Renal cortical epithelial cell (primary cell): ENCODE measurements at places on chromosomes 3 and 15. TPM values are rescaled to one million over a fixed set of nuclear protein-coding genes. Genes with fewer than 3 reads are reported as not detected.
A peak's percentile ranks its signal among the peaks of the same experiment; 100 is the strongest.

GRCh38 chr3:39651993-39652739, 157.2 kb upstream of the MYRIP start:
- DNase-seq, result no peak

ARL14 gene
- 0.35 and 0.87 TPM in 2 replicates for total RNA-seq

DNA sequence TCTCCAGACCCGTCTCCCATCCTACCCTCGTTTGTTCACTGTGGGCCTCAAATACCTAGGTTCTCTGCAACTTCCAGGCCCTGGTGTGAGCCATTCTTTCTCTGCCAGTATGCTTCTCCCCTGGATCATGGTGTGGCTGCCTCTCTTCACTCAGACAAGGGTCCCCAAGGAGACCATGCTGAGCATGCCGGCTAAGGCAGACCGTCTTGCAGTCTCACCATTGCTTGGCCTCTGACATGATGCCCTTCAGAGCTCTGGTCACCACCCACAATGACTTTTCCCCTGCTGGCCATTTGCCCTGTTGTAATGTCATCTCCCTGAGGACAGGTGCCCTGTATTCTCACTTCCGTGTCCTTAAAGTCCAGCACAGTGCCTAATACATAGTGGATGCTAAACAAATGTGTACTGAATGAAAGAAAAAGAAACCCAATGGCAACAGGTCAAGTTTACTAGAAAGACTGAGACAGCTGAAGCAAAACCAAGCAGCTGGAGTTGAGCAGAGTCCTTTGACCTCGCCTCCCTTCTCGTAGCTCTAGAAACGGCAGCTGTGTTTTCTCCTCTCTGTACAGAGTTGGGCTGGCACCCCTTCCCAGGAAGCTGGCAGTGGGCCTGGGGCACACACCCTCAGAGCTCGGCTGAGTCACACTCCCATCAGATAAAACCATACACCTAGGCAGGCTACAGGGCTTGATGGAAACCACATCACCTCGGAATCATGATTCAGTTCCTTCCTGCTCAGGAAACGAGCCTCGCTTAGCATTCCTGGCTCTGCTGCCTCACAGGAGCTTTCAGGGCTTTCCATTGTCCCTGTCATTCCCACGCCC, 8.6 kb downstream of the TLR9 start:
- peak; percentile 93 for DNase-seq

DNA sequence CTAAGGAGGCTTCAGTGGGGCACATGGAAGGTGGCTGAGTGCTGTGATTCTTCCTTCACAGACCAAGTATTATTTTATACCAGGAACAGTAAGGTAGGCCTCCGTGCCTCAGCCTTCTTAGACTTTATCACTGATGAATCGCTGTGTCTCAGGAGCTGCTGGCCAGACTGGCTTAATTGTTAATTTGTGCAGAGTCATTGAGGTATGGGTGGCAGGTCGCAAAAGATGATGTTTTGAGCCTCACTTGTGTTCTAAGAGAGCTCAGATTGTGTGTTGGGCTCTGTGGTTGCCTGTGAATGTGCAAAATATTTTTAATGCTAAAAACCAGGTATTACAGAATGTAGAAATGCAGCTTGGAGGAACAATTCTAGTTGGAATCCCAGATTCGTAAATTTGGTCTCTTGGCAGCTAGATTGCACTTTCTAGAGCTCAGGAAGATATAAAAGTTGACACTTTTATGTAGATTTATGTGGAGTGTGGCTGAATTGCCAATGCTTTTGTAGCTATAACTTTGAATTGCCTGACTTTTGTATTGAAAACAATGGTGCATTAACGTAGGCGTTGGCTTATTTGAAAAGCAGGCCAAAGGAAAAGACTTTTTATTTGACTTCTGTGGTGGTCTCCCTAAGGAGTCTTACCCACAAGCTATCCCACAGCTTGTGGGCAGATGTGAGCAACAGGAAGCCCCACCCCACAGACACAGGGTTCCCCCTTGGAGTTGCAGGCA, 53.4 kb downstream of the LARS2 start:
- peak; percentile 6 for DNase-seq

GRCh38 chr3:21995079-21995607, 244.1 kb upstream of the ZNF385D start:
- no peak for DNase-seq

- no peak for DNase-seq
Observed at GRCh38 chr15:95051861-95052260, 820.5 kb downstream of the MCTP2 start.

- DNase-seq, result no peak
Observed at GRCh38 chr3:50453907-50454306, 49.5 kb downstream of the CACNA2D2 start.

DNA sequence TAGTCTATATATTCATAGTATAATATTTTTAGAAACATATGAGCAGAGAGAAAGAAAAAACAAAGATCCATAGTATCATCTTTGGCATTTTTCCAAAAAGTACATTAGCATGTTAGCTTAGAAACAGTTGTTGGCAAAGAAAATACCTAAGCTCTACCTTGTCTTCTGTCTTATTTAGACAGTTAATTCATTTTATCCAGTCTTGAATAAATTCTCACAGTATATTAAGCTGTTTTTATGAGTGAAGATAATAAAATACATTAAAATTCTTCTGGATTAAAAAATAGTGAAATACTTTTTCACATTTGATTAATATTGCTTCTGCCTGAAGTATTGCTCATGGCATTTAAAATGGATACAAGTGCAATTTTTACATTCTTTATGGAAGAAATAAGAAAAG, 145.2 kb downstream of the ZIC1 start:
- DNase-seq, result no peak

IL5RA gene
- not detected in 2 replicates for total RNA-seq

- DNase-seq, result peak; percentile 86
Observed at GRCh38 chr3:194682694-194683310, 2.9 kb upstream of the FAM43A start.

CDCP1 gene
- 55.7 and 58.9 TPM in 2 replicates for total RNA-seq

GRCh38 chr3:99413504-99413903, 224.9 kb upstream of the COL8A1 start:
- peak; percentile 67 for DNase-seq

UQCC5 gene
- 0.69 and 2.4 TPM in 2 replicates for total RNA-seq

DNA sequence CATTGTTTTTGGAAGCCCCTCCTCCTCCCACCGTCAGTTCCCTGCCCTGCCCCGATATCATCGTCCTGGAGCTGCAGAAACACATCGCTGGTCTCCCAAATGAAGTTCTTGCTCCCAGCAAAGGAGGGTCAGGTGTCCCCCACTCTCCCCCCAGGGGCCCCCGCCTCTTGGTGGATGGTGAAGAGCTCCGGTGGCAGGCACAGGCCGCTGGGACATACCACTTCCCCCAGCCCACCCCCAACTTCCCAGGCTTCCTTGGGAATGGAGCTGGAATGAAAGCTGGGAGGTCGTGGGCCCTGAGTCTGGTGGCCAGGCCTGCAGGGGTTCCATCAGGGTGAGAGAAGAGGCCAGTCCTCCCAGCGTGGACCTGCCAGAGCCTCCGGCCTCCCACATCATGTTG, 137.7 kb downstream of the CHSY1 start:
- DNase-seq, result no peak

- DNase-seq, result peak; percentile 49
Observed at GRCh38 chr15:57224664-57225063, 151.6 kb upstream of the CGNL1 start.

- DNase-seq, result no peak
Observed at GRCh38 chr3:167203062-167203461, 177.0 kb downstream of the ZBBX start.

MELTF gene
- total RNA-seq, result 12.9 and 81.8 TPM in 2 replicates

DNA sequence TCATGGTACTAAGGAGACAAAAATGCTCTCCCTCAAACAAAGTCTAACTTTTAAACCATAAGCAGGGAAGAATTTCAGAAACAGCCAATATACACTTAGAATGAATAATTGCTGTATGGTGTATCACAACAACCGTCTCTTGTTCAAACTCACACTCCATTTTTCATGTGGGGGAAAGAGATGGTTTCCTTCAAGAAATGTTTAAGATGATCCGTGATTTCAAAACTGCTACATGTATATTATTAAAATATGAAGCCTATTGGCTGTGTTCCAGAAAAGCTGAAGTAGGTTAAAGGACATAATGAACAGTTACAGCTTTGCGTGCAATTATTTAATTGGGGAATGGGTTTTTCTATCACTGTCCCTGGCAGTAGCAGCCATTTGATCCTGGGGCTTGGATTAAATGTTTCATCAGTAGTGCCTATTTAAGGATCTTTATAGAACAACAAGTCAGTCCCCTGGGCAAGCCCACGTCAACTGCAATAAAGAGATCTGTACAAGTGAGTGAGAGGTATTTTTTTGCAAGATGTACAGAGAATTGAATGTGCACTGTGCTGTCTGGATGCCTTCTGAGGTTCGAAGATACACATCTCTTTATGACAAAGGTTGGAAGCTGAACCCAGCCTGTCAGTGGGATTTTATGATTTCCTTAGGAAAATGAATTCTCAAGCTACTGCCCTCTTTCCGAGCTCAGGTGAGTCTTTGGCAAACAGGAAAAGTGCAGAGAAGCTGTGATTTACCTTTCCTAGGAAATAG, 337.2 kb upstream of the RARB start:
- no peak for DNase-seq

ZPLD1 gene
- total RNA-seq, result 58.6 and 74.8 TPM in 2 replicates

DNA sequence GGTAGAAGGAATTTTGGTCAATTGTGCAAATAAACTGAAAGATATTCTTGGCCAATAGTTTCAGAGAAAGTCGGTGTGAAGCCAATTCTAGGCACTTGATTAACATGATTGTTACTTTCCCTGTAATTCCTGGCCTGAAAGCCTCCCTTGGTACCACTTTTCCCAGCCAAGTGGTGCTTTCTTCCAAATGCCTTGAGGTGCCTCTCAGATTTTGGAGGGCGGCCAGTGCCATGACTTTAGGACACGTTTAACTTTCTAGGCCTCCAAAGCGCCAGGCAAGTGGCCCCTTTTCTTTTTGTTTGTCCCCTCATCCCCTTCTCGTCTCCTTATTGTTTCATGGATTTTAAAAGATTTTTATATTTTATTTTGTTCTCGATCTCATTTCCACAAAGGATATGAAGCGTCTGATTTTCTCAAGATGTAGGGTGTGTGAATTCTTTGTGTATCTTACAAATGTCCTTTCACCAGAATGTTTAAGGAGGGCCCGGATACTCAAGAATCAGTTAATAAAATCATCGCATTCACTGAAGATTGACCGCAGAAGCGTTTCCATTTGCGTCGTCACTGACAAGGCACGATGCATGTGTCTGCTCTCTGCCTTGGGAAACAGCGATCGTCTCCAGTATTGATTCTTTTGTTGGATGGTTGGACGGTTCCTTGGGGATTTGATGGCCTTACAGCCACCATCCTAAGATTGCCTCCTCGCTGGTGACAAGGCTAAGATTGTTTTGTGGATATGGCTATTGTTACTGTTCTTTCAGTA, 87.8 kb downstream of the ASB7 start:
- no peak for DNase-seq

CMTM8 gene
- total RNA-seq, result 1.6 and 2.6 TPM in 2 replicates

TARS3 gene
- 10.2 and 11.3 TPM in 2 replicates for total RNA-seq

SLCO2A1 gene
- 0.69 and 1.0 TPM in 2 replicates for total RNA-seq

GRCh38 chr3:140922634-140923033, 19.0 kb upstream of the SLC25A36 start:
- peak; percentile 42 for DNase-seq

CHDH gene
- total RNA-seq, result 4.9 and 5.2 TPM in 2 replicates

DNA sequence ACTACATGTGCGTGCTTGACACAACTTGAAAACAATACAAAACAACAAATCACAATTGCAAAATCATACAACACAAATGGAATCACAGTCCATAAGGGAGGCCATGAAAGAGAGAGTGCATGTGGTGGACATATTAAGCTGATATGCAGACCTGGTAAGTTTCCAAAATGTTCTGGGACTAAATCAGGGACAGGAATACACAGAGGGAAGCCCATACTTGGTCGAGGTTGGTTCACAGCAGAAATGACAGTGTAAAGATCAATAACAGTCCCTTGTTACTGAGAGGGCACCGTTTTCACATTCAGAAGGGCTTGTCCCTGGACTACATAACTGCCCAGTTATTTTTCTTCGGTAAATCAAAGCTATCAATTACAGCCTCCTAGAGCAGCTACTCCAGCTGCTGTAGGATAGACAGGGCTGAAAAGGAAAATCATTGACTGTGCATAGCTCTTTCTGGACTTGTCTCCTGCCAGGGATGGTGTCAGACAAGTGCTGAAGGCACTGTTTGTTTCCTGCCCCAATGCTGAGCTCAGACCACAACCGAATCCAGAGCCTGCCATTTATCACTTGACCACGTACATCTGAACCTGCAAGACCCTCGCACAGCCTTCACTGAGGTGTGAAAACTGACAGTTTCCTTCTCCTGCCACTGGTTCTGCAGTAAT, 79.5 kb upstream of the KCNMB2 start:
- peak; percentile 2 for DNase-seq

- DNase-seq, result no peak
Observed at GRCh38 chr3:137300703-137301102, 342.9 kb downstream of the IL20RB start.

DNA sequence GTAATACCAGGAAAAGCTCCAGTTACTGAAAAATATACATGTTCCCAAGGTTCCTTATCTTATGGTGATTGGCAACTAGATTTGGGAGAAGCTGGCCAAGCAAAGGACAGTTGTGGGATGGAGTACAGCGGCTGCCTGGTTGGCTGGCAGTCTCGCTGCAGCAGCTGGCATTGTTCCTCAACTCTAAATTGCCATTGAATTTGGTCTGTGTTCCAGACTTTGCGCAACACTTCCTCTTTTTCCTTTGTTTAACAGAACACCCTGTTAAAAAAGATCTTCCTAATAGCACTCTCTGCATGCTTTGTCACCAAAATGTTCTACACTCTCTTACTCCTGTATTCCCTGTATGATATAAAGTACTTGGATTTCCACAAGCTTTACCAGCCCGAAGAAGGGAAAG, 420.6 kb upstream of the RBMS3 start:
- DNase-seq, result peak; percentile 24

GRCh38 chr3:88311826-88312225, 162.1 kb downstream of the C3orf38 start:
- no peak for DNase-seq

CYP8B1 gene
- 0.35 and 0.55 TPM in 2 replicates for total RNA-seq

INTS14 gene
- total RNA-seq, result 33.3 and 44.5 TPM in 2 replicates

DNA sequence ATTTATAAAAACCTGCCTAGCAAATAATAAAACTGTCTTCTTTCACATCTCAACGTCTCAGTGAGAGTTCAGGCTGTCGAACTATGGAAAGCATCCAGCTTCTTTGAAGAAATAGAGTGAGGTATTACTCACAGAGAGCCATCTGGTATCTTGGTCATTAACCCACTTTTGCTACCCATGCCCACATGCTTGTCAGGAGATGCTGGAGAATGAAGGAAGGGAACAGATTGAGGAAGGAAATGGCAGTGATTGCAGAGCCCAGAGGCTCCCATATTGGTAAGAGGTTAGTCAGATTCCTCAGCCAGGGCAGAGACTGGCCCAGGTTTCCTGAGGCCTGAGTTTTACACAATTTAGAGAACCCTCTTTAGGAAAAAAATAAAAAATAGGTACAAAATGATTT, 119.1 kb downstream of the B3GALNT1 start:
- peak; percentile 12 for DNase-seq

DNA sequence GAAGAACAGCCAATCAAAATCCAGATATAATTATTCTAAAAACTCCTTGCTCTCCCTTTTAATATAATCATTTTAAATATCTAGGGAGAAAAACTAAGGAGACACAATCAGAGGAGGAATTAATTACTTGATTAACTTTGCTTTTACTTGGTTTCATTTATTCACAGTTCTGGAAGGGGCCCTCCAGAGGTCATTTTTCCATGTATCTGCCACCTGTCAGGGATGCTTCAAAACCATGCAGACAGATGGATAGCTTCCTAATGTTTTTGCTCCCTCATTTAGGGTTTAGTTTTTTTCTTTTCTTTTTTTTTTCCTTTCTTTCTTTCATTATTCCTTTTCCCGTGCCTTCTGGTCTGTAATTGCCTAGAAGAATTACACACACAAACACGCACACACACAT, 438.1 kb upstream of the ARPP21 start:
- DNase-seq, result no peak
